Right forelimb (tissue), 1 donor: ENCODE measurements at places on chromosomes 2 and 18.

DNA sequence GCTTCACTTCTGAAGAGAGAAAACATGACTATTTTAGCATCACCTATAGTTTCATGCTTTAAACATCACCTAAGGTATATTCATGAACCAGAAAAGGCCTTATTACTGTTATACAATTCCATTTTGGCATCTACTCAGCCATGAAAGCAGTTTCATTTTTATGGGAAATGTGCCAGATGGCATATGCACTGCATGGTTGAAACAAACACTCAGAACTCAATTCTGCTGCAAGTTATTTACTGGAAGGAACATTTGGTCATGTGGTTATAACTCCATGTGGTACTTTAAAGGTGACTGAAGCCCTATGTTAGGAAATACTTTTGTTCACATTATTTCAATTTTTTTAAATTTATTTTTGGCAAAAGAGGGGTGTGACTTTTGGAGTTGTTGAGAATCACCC, 287.5 kb upstream of the CRIM1 start:
- no peak for DNase-seq

DNA sequence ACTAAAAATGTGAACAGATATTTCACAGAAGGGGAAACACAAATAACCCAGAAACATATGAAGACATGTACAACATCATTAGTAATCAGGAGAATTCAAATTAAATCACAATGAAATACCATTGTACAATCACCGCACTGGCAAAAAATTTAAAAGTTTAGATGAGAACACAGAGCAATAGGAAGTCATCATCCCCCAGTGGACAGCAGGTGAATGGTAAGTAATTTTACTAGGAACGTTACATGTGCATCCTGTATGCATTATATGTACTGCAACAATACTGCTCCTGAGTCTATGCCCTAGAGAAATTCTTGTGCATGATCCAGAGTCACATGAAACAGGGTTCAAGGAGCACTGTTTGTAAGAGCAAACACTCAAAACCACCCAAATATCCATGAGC, 713.8 kb downstream of the NRXN1 start:
- DNase-seq = no peak

DNA sequence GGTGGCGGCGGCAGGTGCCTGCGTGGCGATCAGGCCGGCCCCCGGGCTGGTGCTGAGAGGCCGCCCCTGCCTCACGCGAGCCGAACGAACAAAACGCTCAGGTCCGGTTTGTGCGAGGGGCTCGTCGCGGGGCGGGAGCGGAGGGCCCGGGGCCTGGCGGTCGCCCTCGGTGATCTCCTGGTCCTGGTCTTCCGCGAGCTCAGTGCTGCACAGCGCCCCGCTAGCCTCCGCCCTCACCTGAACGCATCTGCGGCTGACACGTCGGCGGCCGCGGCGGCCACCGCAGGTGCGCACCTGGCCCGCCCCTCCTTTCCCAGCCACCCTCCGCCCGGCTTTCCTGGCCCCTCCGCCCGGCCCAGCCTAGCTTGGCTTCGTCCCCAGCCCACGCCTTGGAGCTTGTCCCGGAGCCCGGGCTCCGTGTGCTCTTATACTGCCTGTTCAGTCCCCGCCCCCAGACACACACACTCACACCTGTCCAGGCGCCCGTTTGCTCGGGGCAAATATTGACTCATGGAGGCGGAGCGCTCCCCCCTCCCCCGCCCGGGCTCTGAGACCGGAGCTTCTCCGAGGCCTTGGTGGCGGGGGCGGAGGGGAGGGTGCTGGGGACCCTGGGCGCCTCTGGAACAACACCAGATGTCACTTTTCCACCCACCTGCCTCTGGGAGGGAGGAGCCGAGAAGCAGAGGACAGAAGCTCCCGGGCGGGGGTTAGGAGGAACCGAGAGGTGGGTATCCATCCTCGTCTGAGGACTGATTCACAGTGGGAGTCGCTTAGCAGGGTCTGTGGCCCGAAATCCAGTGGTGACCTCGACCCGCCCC, 8.6 kb upstream of the CRYBA2 start:
- no peak for DNase-seq

DNA sequence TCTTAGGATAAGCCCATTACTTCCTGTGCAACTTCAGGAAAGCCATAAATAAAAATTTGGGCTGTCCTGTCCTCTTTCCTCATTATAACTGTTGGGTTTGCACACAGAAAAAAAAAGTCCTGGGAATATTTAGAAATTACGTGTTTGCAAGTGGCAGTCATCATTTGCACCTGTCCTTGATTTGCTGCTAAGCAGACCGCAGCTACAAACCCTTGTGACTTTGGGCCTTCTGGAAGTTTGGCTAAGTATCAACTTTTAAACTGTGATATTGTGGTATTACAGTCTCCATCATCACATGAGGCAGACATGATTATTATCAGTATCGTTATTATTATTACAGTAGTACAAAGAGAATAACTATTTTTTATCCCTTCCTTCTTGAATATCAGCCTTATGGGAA, 260.7 kb upstream of the SESTD1 start:
- DNase-seq = no peak

DNA sequence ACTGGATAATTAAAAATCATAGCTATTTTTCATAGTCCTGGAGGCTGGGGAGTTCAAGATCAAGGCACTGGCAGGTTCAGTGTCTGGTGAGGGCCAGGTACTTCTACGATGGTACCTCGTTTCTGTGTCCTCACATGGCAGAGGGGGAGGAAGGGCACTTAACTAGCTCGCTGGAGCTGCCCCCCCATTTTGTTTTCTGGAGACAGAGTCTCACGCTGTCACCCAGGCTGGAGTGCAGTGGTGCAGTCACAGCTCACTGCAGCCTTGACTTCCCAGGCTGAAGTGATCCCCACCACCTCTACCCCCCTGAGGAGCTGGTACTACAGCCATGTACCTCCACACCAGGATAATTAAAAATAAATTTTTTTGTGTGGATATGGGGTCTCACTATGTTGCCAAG, 40.3 kb downstream of the ASB1 start:
- no peak for DNase-seq

GRCh38 chr2:235414422-235414821, 79.4 kb upstream of the AGAP1 start:
- no peak for DNase-seq

GRCh38 chr18:46672062-46672970, 15.3 kb upstream of the LOXHD1 start:
- no peak for DNase-seq

- DNase-seq = peak; percentile 44
Observed at GRCh38 chr2:239329972-239330572, 70.7 kb downstream of the HDAC4 start.

DNA sequence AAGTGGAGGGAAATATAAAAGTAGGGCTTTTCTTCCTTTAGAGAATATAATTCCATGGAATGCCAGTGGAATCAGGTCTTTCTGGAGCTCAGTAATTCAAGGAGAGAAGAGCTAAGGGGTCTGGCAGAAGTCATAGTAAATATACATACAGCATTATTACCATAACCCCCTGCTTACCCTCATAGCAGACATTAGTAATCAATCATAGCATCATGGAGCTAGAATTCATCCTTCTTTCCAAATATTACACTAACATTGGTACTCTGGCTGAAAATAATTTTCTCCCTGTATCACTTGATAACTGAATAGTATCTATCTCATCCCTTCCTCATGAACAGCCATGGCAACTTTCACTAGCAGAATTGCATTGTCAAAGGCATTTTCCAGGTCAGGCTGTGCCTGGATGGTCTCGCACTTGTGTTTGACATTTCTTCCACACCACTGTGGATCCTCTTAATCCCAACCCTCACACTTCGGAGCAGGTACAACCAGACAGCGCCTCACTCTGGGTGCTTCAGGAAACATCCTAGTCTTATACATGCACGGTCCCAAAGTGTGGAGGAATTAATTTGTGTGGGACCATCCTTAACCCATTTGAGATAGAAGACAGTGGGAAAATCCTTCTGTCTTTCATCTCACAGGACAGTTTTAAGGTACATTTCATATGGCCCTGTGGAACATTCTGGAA, 84.2 kb upstream of the SEC11C start:
- DNase-seq = no peak

DNA sequence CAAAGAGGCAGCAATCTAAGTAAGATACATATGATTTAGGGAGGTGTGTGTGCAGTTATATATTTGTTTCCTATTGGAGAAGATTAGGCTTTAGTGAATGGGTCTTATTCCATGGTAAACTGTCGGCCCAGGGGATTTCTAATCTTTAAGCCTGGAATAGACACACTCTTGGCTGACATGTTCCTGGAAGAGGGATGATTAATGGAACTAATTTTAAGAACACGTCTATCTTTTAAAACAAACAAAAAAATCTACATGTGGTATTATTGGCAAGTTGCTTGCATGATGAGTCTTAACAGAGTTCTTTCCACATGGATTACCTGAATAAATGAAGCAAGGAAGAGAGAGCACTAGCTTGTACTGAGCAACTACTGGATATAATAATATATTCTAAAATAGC, 114.2 kb upstream of the NT5C1B start:
- no peak for DNase-seq

GRCh38 chr2:42110641-42111322, 58.4 kb upstream of the EML4 start:
- no peak for DNase-seq

GRCh38 chr2:220033546-220033945, 406.1 kb downstream of the SLC4A3 start:
- no peak for DNase-seq

- no peak for DNase-seq
Observed at GRCh38 chr18:24368749-24369148, 28.9 kb downstream of the OSBPL1A start.

DNA sequence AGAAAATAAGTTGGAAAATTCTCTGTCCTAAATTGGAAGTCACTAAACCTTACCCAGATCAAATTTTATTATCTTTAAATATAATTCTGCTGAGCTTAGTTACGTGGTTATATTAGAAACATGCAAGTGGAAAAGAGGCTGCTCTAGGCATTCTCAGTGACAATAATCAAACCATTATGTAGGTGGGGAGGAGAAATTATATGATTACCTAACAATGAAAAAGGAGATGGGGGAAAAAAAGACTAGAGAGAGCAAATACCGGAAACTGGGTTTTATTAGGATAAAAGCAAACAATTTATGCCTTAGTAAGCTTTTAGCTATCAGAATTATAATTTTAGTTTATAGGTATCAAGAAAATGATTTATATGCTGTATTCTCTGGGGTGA, 53.2 kb downstream of the PHLPP1 start:
- DNase-seq = no peak

DNA sequence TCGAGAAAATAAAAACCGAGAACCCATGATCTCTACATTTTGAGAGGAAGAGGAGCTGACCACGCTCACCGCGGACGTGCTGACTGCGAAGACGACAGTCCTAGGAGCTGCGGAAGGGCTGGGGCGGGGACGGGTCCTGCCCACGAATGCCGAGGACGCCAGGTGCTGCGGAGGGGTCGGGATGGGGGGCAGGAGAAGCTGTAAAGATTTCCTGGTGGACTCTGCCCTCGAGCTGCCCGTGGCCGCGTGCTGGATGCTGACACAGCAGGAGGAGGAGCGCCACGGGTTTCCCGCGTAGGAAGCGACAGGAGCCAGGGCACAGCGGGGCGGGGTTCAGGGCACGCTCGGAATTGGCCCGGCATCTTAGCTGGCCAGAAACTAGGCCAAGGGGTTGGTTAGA, 22.2 kb downstream of the ZSCAN30 start:
- peak; percentile 49 for DNase-seq

DNA sequence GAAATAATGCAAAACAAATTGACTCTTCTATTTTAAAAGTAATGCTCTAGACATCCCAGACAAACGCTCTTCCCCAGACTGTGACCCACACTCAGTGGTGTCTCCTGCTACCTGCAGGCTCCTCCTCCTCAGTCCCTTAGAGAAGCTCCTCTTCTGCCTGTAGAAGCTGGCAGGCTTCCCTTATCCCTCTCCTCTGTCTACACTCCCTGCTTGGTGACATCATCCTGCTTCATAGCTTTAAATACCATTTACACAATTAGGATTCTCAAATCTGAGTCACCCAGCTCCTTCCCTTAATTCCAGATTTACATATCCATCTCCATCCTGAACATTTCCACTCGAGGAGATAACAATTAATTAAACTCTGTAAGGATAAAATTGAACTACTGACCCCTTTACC, 167.9 kb downstream of the FBXO15 start:
- no peak for DNase-seq

- no peak for DNase-seq
Observed at GRCh38 chr2:189116087-189116486, 63.5 kb downstream of the COL5A2 start.

DNA sequence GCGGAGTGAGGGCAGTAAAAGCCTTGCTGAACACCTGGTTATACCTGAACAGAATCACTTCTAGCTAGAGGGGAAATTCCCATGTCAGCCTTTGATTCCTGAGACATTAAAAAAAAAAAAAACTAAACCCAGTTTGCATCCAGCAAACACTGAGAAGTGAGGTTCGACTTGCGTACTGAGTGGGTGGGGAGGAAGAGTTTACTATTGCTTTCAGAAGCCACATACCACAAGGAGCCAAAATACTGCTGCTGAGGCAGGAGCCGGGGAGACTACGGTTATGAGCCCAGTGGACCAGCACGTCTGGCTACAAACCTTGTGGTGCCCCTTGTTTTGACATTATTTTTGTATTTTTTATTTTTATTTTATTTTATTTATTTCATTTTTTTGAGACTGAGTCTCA, 2.7 kb downstream of the COLEC11 start:
- DNase-seq = no peak

GRCh38 chr2:26614216-26615138, 26.7 kb downstream of the CIB4 start:
- DNase-seq = no peak

GRCh38 chr2:159150280-159150746, 136.2 kb downstream of the WDSUB1 start:
- DNase-seq = no peak

GRCh38 chr2:68537809-68538208, 70.4 kb downstream of the APLF start:
- DNase-seq = no peak

GRCh38 chr2:53021292-53021691, 746.3 kb upstream of the CHAC2 start:
- no peak for DNase-seq

GRCh38 chr18:46242183-46242582, 138.0 kb downstream of the HAUS1 start:
- DNase-seq = no peak

DNA sequence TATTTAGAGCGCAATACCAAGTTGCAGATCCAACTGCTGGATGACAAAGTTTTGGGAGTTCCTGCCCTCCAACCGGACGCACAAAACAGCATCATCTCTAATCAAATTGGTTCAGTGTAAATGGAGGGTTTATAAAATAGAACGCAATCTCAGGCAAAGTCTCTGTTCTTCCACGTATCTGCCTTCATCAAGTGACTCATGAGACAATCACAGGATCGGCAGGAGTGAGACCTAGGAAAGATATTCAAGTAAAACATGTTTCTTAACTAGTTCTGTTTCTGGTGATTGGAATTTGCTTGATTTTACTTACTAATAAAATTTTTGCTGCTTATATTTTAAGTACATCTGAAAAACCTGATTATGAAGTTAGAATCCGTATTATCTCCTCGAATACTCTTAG, 7.6 kb downstream of the FZD5 start:
- no peak for DNase-seq

DNA sequence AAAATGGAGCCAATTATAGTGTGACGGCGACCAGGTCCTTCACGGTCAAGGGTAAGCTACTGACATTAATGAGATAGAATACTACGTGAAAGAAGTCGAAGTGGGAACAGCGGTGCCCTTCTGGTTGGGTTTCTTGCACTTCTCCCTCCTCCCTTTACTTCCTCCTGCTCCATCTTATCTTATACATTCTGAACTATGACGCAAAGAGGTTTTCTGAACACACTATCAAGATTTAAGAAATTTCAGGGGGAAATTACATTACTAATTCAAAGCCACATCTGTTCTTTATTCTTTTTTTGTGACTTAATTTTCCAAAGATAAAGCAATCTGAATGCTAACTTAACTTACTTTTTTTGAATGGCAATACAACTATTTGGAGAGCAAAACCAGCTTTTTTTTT, 14.8 kb upstream of the IL18R1 start:
- DNase-seq = no peak
